ENCODE measurements at places on chromosomes 2 and 18.

DNA sequence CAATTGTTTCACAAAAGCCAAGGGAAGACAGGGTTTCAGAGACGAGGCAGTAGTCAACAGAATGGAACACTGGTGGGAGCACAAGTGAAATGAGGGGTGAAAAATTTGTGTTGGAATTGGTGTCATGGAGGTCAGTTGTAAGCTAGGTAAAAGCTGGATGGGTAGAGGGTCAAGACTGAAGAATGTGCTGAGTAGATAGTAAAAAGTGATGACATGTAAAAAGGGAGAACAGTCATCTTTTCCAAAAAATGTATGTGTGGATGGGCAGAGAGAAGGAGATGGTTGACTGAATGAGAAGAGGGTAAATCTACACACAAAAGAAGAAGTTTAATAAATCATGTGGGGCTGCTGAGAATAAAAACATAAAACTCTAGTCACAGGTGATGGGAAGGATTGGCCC lies 92.7 kb upstream of the COL3A1 start:
- no peak for DNase-seq

- peak; percentile 67 for DNase-seq
These were observed 189.9 kb upstream of the NDUFV2 start for GRCh38 chr18:8912348-8913326.

DNA sequence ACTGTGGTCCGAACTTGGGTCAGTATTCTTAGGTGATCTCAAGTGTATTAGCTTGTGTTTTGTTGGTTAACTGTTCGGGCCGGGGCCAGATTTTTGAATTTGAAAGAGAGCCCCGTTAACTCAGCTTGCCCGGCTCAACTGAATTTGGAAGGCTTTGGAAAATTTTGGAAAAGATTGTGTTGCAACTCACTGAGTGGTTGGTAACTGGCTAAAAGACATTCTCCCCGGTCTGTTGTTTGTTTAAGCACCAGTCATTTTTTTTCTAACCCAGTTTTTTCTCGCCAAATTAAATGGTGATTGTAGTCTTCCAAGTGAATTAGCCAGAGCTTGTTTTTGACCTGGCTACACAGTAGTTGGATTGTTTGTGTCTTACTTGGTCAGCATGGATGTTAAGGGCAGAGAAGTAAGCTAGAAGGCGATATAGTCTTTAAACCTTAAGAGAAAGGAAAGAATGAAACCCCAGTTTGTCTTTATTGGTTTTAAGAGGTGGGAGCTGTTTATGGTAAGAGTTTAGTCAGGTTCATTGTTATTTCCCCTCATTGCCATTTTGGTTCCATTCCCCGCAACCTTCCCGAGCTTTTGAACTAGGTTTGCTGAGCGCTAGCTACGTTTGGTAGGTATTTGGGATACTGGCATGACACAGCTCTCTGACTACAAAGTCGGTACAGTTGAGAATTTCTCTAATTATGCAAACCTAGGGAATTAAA lies 2.4 kb downstream of the MAP4K4 start:
- no peak for DNase-seq

DNA sequence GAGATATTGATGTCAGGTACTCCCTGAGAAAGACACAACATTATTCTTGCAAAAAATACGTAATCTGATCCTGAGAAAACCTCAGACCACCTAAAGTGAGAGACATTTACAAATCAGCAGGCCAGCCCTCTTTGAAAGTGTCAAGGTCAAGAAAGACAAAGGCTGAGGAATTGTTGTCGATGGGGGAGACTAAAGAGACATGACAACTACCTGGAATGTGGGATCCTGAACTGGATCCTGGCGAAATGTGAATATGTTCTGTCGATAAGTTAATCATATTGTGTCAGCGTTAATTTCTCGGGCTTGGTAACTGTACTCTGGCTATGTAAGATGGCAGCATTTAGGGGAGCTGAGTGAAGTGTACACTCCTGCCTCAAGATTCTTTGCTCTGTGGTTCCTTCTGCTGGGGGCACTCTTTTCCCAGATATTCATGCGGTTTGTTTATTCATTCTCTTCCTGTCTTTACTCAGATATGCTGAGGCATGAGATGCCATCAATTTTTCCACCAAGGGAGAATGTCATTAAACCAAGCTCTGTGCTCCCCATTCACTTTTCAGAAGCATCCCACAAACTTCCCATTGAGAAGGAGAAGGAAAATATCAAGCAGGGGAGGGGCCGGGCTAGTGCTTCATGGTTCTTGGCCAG lies 154.9 kb downstream of the CAPN13 start:
- no peak for DNase-seq

DNA sequence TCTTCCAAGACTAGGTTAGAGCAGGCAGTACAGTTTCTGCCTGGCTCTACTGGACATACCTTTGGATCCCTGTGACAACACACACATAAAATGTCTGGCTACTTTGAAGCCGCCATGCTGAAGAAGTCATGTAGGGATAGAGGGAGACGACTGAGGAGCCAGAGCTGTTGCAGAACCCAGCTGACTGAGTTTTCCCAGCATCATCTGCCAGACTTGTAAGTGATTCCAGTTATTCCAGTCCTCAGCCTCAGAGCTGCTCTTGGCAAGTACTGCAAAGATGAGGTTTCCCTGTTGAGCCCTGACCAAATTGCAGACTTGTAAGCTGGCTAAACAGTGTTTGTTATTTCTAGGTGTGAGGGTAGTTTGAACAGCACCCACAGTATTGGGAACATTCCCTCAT lies 31.5 kb upstream of the TSPYL6 start:
- no peak for DNase-seq

All from cerebellar nuclear complex (tissue), 1 donor.